SK-N-SH (cell line): ENCODE measurements at places on chromosomes 7 and 10.

DNA sequence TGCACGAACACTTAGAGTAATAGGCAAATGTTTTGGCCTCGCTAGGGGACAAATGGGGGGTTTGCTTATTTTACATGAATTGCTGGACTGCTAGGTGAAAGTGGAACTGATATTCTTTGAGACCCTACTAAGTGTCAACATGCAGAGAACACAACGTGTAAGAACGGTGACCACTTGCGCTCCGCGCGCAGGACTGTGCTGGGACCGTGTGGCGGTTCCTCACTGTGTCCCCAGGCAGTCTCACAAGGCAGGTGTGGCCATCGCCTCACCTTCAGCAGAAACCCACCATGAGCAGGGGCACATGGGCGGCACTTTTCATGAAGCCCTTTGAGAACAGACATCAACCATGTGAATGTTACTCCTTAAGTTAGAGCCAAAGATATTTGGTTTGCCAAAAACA, 27.2 kb downstream of the PTPRN2 start:
- no peak for DNase-seq

GRCh38 chr7:39603924-39604323, 19.4 kb upstream of the RALA start:
- no peak for DNase-seq

- no peak for DNase-seq
Measured at GRCh38 chr7:1234049-1234880, 1.6 kb downstream of the UNCX start.

DNA sequence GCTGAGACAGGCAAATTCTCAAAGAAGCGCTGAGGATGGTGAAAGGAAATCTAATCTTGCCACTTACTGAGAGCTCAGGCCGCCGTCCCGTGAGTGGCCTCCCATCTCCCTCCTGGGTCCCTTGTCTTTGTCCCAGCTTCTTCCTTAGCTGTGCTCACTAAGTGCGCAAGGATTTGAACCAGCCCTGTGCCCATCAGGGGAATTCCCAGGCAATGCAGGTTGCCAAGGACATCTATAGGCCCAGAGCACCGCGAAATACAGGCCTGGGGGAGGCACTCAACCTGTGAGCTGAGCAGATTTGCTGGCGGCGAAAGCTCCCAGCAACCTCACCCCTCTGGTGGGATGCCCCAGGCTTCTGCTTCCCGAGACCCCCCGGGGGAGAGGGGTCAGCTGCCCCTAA, 64.8 kb downstream of the OAT start:
- peak; percentile 22 for DNase-seq

GRCh38 chr7:132666774-132667172, 90.5 kb upstream of the PLXNA4 start:
- no peak for DNase-seq

- no peak for DNase-seq
Measured at GRCh38 chr7:129853661-129854268, 99.0 kb downstream of the UBE2H start.
